ENCODE measurements at places on chromosomes 4 and X.

GRCh38 chrX:31223817-31224216 is 152.0 kb upstream of the FTHL17 start:
- peak; percentile 19 for DNase-seq

DNA sequence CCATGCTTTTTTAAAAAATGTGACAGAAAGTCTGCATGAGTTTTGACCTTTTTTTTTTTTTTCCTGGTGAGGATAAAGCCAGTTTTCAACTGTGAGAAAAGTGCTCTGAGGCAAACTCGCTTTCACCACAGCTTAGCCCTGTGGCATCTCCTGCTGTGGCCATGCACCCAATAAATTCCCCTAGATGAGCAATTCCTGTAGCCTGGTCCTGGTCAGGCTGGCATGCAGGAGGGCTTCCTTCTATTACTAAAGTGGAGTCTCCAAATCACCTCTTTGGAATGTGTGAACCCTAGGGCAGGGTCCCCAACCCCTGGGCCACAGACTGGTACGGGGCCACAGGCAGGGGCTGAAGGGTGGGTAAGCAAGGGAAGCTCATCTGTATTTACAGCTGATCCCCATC is 265.4 kb downstream of the RAPGEF2 start:
- no peak for DNase-seq

DNA sequence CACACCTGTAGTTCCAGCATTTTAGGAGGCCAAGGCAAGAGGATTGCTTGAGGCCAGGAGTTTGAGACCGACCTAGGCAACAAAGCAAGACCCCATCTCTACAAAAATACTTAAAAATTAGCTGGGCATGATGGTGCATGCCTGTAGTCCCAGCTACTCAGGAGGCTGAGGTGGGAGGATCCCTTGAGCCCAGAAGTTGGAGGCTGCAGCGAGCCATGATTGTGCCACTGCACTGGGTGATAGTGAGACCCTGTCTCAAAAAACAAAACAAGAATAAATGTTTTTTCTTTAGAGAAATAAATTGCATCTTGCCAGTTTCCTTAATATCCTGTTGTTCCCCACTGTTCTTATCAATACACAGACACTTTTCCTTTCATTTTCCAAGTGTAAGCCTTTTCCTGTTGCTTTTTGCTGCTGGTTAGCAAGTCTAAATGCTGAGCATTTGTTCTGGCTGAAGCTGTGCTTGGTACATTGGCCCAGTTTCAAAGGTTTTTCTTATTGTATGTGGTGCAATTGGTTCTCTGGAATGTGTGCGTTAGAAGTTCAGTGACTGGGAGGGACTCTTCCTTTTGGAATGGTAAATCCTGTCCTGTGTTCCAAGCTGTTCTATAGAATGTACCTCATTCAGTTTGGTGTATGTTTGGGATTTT is 98.2 kb downstream of the AFF1 start:
- DNase-seq: no peak

DNA sequence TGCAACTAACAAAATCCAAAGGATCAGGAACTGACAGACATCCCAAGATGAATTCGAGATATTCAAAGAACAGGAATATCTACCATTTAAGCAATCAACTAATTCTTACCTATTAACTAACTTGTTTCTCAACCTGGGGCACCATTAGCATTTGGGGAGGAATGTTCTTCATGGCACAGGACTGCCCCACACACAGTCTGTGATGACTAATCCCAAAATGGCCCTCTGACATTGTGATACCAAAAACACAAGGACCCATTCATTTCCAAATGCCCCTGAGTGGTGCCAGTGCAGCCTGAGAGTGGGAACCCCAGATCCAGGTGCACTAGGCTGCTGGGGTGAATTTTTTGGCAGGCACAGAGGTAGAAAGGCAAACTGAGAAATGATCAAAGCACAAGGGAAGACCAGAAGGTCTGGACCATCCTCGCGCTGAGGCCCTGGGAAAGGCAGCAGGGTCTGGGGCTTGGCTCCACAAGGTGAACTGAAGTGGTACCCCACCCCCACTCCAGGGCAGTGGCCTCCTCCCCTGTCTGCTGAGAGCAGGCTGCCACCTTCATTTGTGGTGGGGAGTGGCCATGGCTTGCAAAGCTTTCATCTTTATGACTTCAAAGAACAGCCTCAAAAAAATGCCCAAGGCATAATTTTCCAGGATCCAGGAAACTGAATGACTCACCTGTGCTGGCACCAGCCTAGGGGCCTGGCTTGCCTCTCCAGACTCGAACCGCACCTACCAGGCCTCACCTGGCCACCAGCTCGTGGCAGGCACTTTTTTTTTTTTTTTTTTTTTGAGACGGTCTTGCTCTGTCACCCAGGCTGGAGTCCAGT is 122.4 kb downstream of the BCOR start:
- DNase-seq: no peak

- peak; percentile 22 for DNase-seq
Observed at GRCh38 chrX:151396042-151396824, 773 bp upstream of the VMA21 start.

DNA sequence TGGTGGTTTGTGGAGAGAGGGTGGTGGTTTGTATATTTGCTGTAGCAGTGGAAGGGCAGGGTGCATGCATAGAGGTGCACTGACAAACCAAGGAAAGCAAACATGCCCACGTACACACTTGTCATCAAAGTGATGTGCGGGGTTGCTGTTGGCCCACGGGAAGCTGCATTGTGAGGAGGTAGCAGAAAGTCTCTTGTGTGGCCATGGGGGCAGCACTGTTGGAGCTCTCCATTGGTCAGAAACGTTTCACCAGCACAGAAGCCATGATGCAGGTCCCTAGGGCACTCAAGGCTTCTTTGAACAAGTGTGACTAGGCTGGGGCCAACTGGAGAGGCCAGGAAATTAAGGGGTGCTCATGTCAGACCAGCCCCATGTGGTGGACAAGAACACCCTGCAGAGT is 174.8 kb upstream of the KLF8 start:
- DNase-seq: no peak

DNA sequence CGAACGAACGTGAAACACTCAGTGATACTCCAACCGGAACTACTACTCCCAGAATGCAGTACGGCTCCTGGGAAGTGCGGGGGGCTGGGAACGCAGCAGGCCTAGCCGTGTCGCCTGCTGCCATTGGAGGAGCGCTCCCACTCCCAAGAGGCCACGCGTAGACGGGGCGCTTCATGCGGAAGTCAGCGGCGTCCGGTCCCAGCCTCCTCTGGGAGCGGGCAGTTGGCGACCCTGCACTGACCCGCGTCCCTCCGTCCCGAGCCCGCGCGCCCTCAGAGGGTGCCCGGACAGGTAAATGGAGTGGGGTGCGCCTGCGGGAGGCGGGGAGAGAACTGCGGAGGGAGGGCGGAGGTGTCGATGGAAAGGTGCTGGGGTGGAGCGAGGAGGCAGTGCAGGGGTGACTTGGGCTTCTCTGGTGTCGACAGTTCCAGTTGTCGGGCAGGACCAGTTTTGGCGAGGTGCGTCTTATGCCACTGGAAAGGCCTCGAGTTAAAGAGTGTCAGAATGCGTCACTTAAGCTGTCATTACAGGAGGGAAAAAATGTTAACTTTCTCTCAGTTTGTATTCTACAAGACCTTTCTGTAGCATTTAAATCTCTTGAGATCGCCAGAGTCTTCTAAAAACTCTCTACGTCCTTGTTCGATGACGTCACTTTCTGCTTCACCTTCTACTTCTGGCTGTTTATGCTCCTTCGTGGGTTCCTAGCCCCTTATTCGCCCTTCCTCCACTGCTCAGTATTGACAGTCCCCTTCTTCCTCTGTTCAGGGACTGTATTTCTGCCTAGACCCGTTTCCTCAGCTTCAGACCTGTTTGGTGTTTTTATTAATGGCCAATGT is at the start of gene VAMP7:
VAMP7 (plus strand) TSS at position 188 of the 836 bp plus-strand sequence. CDS start 8,122 bp downstream, outside the sequence.
- DNase-seq: peak; percentile 82

GRCh38 chr4:25021216-25021615 is 9.5 kb downstream of the LGI2 start:
- no peak for DNase-seq

- DNase-seq: no peak
Observed at GRCh38 chr4:122705009-122705408, 27.5 kb upstream of the BBS12 start.

DNA sequence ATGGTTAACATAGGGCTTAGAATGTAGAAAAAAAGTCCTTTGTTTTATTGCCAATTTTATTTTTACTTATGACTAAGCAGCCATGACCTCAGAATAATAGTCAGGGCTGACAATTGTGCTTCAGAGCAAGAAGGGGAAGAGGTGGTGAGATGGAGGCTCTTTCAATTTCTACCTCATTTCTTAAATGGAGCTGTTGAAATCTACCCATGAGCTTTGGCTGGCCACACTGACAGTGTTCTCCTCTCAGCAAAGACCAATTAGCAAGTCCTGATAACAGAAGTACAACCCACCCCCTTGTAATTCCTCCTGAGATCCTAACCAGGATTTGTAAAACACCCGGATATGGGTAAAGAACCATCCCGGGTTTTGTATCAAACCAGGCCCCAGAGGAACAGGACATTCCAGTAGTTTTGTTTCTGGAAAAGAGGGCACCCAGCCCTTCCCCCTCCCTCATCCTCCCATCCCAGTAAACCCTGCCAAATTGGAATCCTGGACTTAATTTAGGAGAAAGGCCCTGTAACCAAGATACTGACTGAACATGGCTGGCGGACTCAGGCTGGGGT is at the start of gene HEPH:
HEPH (plus strand) TSS at position 399 of the 563 bp plus-strand sequence. CDS start 6,324 bp downstream, outside the sequence.
- peak; percentile 14 for DNase-seq

- no peak for DNase-seq
Observed at GRCh38 chr4:139833151-139833910, 167.7 kb downstream of the MGST2 start.

- no peak for DNase-seq
Observed at GRCh38 chrX:122421434-122422121, 762.5 kb upstream of the GRIA3 start.

DNA sequence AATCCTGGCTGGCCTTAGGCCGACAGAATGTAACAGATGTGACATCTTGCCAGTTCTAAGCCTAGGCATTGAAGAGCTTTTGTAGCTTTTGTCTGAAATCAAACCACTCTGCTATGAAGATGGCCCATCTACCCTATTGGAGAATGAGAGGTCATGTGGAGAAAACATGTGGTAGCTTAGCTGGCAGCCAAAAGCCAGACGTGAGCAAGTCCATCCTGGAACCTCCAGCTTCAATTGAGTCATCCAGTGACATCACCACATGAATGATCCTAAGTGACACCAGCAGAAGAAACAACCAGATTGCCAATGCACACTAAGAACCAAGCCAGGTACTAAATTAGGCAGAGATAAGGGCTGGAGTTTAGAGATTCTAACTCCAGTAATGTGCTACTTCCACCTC is 154.8 kb upstream of the ZFP42 start:
- no peak for DNase-seq

GRCh38 chr4:17623451-17624001 is 9.1 kb downstream of the MED28 start:
- DNase-seq: no peak

GRCh38 chr4:22970665-22971064 is 277.9 kb downstream of the GBA3 start:
- DNase-seq: no peak

DNA sequence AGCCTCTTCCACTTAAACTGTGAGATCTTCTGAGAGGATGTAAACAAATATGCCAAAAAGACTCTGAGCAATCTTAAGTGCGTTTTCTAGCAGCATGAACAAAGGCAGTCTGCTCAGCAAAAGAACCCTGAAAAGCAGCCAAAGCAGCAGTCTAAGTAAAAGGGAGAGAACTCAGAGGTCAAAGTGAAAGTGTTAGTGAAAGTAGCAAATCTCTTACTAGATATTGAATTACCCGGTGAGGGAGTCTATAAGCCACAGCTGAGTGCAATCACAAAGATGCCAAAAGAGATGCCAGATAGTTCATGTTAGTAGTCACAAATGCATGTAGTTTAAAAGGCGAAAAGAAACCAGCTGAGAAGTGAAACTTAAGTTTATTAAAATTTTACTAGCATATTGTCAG is 7.9 kb upstream of the GNRHR start:
- DNase-seq: peak; percentile 46
